Activated T-helper 1 cell treated with anti-CD3 and anti-CD28 coated beads, Interleukin-2, amount 50 U/mL, for 16 hours (primary cell): ENCODE measurements at places on chromosomes 5 and 9.

DNA sequence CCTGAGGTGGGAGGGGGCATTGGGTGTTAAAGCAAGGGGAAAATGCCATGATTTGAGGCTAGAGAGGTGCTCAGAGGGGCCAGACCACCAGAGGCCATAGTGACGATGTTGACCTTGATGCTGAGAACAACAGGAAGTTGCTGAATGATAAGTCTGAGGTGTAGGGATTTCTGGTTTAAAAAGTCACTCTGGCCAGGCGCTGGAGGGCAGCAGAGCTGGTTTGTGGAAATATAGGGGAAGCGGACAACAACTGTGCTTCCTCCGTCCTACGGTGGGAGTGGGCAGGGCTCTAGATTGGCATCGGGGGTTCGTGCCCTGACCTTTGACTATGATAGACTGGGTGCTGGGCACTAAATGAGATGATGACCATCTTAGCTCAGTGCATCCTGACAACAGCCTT lies 44.7 kb downstream of the STOM start:
- no peak for DNase-seq

- DNase-seq, result no peak
These were observed 510.1 kb upstream of the ADAMTS16 start for GRCh38 chr5:4630031-4630430.

DNA sequence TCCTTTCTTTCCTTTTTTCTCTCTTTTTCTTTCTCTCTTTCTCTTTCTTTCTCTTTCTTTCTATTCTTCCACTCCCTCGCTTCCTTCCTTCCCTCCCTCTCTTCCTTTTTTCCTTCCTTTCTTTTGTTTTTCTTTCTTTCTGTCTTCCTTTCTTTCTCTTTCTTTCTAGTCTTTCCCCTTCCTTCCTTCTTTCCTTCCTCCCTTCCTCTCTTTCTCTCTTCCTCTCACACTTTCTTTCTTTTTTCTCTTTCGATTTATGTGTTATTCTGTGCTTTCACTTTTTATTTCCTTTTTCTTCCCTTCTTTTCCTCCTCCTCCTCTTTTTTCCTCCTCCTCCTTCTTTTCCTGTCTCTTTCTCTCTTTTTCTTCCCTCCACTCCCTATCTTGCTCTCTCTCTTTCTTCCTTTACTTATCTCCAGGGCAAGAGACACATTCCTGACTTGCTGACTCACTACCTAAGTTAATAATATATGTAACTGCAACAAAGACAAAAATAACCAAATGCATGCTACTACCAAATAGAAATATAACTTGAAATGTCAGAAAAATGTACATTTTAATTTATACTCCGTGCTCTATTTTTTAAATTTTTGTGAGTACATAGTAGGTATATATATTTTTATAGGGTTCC lies 445.5 kb downstream of the GABRG2 start:
- DNase-seq, result no peak

DNA sequence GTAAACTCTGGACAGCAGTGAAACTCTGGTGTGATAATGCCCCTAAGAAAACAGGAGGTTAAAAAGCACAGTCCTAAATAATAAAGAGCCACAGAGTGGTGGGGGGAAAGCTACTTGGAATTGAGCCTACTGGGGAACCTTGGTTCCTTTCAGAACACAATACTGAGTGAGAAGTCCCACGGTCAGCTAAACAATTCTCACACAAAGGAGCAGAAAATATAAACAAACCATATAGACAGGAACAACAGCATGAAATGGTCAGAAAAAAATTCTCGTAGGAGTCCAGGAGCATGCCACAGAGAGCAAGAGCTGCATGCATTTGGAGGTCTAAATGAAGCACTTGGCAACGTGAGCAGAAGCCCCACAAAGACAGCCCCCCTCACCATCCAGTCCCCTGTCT lies 56.0 kb downstream of the TEK start:
- no peak for DNase-seq

DNA sequence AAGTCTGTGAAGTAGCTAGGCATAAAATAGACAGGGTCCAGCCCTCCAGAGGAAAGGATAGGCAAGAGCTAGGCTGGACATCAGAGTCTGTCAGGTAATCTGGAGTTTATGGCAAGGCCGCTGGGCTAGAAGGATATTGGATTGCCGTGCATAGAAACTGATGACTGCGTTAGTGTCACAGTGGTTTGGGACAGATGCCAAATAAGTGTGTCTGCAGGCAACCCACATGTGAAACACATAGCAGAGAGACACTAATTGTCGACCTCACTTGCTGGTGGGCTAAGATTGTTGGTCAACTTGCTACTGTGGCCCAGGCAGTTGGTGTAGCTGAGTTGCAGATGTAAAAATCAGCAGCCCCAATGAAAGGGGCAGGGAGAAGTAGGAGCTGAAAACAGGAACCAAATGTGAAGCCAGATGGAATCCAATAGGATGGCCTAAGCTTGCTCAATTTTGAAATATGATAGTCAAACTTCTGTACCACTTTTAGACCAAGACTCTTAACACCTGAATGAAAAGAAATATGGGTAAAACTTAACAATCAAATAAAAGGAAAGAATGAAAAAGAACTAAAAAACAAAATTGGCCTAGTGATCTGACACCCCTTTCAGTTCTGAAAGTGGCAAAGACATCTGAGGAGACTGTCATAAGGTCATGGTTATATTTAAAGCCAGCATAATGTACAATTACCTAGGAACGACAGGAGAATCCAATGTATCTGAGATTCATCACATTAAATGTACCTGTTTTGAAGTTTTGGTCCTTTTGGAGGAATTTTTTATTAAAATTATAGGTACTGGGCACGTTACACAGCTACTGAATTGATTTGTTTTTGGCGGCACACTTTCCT lies 243.3 kb upstream of the ACTBL2 start:
- no peak for DNase-seq

DNA sequence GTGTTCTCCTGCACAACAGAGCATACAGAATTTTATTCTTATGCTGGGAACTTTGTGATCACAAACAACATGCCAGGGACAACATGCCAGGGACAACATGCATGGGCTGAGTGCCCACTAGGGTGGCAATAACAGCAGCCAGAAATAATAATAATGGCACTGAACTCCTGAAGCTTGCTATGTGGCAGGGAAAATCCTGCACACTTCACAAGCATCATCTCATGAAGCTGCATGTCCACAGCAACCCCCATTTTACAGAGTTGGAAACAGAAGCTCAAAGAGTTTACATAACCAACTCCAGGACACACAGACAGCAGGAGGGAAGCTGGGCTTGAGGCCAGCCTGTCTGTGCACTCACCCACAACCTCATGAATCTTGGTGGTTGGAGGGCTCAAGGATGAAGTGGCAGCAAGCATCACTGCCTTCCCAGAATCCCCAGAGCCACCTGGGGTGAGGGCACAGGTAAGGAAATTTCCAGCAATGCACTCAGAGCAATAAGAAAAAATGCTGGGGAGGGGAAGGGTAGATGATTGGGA lies 111.4 kb downstream of the GABBR2 start:
- DNase-seq, result no peak
